ENCODE measurements at places on chromosomes 11 and 22.

GRCh38 chr22:45757068-45757467 is 85.4 kb downstream of the ATXN10 start:
- peak; percentile 25 for DNase-seq

- DNase-seq, result no peak
Measured at GRCh38 chr22:26398741-26399153, 30.3 kb upstream of the ASPHD2 start.

- DNase-seq, result no peak
Measured at GRCh38 chr22:44042249-44043218, 18.4 kb downstream of the PARVB start.

DNA sequence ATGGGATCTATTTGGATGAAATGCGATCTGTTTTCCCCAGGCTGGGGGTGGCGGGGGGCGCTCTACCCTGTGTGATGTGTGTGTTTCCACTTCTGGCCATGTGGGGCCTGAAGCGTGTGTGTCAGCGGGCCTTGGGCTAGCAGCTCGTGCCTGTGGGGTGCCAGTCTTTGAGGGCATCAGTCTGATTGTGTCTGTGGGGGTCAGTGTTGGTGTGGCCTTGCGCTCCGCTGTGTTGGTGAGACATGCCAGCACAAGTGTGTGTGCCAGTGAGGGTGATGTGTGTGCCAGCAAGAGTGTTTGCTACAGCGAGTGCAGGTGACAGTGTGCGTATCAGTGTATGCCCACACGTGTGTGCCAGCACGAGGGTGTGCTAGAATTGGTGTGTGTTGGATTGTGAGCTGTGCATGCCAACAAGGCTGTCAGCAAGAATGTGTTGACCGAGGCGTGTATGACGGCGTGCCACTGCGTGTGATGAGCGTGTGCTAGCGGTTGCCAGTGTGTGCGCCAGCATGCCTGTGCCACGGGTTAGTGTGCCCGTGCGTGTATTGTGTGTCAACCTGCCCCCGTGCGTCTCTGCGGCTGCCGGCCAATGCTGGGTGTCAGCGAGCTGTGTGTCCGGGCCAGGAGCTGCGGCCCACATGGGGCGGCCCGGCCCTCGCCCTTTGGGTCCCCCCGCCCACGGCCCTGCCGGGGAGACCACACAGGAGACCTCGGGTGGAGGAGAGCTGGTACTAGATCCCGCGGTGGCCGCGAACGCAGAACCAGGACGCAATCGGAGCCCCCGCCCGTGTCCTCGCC is 519 bp downstream of the ARRB1 start:
- DNase-seq, result no peak

GRCh38 chr11:1908618-1909017 is 10.9 kb upstream of the TNNT3 start:
- DNase-seq, result no peak

GRCh38 chr11:78446210-78446609 is 28.6 kb upstream of the GAB2 start:
- DNase-seq, result no peak

- no peak for DNase-seq
Measured at GRCh38 chr11:30893318-30893717, 307.2 kb upstream of the MPPED2 start.

DNA sequence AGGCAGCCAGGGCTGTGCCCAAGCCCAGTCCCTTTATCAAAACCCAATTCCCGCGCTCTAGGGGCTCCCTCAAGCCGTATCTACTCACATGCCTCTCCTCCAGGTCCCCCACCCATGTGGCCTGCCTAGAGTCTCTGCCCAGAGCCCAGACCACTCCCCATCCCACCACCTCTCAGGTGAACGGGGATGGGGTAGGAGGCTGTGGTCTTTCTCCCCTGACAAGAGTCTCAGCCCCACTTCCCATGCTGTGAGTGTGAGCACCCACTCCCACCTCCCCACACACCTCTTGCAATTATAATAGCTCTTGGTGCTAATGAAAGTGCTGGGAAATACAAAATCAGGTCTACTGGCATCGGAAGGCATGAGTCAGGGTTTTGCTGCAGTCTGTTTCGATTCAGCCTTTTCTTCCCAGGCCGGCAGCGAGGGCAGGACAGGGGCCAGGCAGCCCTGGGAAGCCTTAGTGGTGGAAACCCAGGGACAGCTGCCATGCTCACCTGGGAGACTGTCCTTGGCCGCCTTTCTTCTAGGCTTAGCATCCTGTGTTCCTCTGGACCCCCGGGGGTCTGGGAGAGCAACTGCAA is 16.7 kb upstream of the TMPRSS4 start:
- no peak for DNase-seq

DNA sequence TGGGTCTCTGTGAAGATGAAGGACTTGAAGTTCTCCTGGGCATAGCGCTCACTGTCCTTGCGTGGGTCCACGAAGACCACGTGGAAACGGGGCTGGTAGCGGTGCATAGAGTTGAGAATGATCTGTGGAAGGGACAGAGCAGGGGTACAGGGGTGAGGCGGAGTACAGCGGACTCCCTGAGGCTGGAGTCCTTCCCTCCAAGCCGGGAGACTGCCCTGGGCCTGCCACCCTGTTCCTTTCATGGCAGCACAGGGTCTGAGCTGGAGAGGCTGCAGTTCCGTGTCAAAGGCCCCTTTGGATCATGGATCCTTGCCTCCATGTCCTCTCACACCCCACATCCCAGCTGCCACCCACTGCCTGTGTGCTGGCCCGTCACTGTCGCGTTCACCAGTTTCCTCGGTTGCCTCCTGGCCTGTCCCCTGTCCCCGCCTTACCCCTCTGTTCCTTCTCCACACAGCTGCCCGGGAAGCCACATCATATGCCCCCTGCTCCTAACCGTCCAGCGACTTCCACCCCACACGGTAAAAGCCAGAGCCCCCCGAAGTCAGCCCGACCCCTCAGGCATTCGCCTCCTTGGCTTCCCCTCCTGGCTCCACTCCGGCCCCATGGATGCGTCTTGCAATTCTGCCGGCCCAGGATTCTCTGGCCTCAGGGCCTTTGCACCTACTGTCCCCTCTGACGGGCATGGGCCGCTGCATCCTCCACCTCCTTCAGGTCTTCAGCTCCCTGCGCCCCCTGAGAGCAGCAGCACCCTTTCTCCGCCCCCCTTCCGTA is 3.4 kb upstream of the NUDT8 start:
- no peak for DNase-seq

DNA sequence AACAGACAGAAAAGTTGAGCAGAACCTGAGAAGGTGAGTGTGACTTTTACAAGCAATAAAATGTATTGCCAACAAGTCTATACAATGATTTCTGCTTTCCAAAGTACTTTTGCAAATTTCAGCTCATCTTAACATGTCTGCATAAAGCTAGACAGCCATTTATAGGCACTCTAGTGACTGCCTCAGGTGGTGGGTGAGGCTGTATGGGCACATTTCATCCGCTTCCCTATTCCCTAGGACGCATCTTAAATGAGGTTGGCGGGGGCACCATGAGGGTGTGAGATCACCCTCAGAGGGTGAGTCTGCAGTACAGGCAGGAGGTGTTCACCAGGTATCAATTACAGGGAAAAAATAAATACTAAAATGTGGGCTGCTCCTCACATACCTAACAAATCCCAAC is 110.1 kb downstream of the ETS1 start:
- no peak for DNase-seq

DNA sequence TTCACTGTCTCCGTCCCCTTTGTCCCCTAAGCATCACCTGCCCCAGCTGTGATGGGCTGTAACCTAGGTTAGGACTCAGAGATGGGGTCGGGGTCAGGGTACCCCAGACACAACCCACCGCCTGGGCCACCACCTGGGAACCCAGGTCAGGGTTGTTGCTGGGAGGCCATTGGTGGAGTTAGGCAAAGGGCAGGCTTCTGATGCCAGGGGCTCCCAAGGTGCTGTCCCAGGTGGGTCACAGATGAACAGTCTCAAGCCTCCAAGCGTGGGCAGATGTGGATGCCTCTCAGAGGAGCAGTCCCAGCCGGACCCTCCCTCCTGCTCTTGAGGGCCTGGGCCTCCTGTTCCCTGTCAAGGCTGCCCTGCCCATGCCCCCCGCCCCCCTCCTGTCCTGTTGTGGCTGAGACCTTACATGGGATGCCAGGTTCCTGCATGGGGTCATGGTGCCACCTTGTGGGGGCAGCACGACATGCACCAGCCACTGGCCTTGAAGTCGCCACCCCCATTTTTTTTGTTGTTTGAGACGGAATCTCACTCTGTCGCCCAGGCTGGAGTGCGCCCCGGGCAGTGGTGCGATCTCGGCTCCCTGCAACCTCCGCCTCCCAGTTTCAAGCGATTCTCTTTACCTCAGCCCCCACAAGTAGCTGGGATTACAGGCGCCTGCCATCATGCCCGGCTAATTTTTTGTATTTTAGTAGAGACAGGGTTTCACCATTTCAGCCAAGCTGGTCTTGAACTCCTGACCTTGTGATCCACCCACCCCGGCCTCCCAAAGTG is 12.1 kb downstream of the GATD1 start:
- no peak for DNase-seq

- DNase-seq, result no peak
Measured at GRCh38 chr11:60855726-60856633, at the start of gene PTGDR2. Gene PTGDR2 (minus strand): TSS chr11:60855950. CDS start chr11:60853722, 2,228 bp downstream.

GRCh38 chr11:105100206-105100605 is 39.4 kb downstream of the CARD18 start:
- no peak for DNase-seq

DNA sequence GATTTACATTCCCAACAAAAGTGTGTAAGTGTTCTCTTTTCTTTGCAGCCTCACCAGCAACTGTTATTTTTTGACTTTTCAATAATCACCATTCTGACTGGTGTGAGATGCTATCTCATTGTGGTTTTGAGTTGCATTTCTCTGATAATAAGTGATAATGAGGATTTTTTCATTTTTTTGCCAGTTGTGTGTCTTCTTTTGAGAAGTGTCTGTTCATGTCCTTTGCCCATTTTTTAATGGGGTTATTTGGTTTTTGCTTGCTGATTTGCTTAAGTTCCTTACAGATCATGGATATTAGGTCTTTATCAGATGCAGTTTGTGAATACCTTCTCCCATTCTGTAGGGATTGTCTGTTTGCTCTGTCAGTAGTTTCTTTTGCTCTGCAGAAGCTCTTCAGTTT is 107.7 kb downstream of the EHF start:
- no peak for DNase-seq

DNA sequence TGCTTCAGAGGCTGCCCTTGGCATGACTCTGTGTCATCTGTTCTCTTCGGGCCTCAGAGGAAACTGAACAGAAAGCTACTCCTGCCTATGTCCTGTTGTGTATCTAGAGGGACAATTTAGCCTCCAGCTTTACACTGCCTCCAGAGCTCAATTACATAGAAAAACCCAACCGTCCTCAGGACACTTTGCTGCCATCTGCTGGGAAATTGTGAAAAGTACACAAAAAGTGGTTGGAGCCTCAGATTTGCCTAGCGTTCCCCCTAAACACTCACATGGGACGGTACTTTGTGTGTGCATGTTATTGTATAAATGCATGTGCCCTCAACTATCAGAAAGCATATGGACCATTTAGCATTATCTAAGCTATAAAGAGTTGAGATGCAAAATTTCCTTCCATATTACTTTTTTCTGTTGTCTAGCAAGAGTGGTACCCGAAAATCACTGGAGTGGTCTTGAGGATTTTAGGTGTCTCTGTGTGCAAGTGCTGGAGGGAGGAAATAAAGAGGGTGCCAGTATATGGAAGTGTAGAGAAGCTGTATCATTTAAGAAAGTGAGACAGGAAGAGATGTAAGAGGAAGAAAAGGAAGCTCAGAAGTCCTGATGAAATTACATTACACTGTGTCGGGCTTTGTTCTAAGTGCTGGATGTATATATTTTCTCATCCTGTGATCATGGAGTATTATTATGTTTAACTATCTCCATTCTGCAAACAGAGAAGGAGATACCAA is 8.7 kb upstream of the MS4A4E start:
- no peak for DNase-seq

DNA sequence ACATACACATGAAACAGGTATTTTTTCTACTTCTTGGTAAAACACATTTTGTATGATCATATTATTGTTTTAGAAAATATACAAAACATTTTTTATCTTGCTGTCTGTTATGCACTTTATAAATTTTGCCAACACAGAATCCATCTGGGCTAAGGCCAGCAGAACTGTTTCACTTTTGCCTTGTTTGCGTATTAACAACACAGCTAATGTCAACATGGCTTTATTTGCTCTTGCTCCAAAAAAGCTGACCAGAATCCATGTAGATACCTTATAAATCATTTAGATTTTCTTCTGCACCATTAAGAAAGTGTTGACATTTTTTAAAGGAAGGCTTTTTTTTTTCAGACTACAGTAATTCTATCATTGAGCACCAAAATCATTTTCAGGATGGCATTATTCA is 58.1 kb upstream of the PGR start:
- no peak for DNase-seq

GRCh38 chr11:74086242-74086884 is 77.5 kb upstream of the UCP3 start:
- no peak for DNase-seq

GRCh38 chr22:20937794-20938671 is 20.8 kb downstream of the CRKL start:
- no peak for DNase-seq

DNA sequence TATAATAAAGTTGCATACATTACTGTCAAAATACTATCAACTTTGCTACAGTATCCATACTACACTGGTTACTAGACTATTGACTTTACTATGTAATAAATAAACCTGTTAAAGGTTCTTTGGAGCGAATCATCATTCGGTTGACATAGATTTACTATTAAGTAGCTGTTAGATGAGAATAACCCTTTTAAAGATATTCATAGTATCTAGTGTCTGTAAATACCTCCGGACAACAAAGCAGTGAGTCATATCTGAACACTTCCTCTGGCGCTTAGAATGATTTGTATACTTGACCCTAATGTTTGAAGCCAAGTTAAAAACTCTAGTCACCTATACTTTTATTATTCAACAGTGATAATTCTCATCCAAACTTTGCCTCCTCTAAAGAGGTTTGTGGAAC is 84.7 kb downstream of the MSANTD4 start:
- no peak for DNase-seq

DNA sequence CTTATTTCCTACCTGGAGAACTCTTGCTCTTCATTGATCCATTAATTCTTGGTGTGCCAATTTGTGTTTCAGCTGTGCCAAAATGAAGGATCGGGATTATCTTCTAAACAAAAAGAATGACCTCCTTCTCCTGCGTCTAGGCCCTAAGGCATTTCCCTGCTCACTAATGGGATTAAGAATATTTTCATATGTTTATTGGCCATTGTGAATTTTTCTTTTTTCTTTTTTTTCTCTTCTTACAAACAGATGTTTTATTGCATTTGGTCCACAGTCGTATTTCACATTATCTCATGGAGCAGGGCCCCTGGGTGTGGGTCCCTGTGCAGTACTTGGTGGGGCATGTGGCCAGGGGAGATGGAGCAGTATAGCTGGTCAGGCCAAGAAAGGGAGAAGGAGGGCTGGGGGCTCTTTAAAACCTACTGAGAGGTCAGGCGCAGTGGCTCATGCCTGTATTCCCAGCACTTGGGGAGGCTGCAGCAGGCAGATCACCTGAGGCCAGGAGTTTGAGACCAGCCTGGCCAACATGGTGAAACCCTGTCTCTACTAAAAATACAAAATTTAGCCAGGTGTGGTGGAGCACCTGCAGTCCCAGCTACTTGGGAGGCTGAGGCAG is 35.3 kb upstream of the HORMAD2 start:
- peak; percentile 28 for DNase-seq

- DNase-seq, result no peak
Measured at GRCh38 chr22:34976886-34977285, 89.1 kb upstream of the ISX start.
